PC-9 (cell line): ENCODE measurements at places on chromosomes 16 and 17.
A peak's percentile ranks its signal among the peaks of the same experiment; 100 is the strongest.

DNA sequence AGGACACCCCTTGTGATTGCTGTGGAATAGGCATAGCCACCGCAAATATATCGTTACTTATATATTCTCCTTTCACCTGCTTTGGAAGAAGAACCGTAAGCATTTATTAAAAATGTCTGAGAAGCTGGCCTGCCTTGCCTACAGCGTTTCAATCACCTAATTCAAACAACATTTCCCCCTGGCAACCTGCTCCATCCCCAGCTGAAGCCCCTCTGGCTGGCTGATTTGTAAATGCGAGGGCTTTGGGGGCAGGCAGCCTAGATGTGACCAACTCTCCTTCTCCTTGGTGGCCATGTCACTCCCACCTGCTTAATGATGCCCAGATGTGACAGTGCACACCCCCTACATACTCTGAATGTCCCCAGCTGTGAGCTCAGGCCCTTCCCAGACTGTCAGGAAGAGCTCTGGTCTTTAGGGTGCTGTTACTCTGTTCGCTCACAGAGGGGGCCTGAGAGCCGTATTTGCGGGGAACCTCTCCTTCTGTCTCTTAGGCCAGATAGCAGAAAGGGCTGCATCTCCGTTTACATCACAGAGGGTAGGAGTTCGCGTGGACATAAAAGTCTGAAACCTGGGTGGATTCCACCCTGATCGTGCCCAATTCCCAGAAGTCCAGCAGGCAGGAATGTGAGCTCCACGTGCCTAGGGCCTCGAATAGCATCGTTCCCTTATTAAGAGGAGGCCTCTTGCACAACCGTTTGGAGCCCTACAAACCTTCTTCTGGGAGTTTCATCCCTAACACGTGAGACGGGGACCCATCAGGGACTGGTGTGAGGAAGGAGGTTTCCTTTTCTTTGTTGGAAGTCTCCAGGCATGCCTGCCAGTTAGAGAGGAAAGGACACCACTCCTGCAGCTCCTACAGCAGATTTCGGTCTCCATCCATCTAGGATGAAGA lies 2.4 kb upstream of the SDK2 start:
- no peak for DNase-seq

- no peak for DNase-seq
Observed at GRCh38 chr16:68083239-68083781, 1.9 kb upstream of the NFATC3 start.

- DNase-seq: peak; percentile 61
Observed at GRCh38 chr16:67530013-67530939, 1.6 kb downstream of the RIPOR1 start.

DNA sequence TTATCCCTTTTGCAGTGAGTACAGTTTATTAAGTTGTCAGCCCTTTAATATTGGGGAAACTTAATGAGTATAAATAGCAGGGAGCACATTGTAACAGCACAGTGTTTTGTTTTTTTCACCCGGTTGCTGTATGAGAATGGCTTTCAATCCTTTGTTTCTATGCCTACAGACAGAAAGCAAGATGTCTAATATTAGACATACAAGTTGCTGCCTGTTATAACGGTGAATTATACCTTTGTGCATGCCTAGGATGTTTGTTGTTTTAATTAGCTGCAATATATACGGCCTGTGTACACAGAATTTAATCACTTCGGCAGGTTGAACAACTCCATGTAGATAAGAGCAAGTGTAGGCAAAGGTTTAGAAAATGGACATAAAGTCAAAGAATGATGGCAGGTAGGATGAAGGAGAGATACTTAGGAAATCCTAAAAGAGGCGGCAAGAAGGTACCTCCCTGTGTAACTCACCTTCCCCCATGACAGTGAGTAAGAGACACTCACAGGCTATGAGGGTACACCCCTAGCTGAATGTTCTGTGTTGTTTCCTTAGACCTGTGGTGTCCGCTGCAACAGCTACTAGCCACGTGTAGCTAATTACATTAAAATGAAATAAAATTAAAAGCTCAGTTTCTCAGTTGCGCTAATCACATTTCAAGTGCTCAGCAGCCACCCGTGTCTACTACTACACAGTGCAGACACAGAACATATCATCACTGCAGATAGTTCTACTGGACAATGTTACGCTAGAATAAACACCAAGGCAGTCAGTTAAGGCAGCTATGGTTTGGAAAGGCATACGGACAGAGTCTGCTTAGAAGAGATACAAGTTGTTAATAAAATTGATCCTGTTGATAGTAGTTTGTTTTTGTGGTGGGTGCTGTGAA lies 10.9 kb downstream of the SLC7A6OS start:
- no peak for DNase-seq

DNA sequence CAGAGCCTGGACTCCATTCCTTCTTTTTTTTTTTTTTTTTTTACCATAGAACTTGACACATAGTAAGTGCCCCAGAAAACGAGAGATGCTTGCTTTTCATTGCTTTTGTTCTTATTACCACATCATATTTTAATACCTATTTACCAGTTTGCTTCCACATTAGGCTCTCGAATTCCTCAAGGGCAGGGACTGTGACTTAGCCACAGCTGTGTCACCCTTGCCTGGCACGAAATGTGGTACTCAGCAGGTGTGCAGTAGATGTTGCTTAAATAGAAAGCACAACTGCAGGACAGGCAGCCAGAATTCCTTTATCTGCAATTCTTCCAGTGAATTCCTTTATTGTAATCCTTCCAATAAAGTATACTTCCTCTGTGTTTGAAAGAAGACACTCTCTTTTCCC lies 393.0 kb downstream of the HAPSTR1 start:
- DNase-seq: no peak

DNA sequence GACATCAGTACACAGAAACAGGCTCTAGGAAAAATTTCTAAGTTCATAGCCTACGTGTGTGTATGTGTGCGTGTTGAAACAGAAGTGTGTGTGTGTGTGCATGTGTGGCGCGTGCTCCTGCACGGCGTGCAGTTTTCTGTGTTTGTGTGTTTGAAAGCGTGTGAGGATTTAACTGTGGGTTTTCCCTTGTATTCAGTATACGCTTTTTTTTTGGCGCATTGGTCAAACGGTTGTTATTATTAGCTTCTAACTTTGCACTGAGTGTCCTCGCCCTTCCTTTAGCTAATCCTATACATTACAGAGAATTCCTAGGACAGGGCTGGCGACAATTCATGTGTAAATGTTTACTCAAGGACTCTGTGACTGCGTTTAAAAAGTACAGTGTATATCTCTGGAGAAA lies 23.0 kb downstream of the TMC6 start:
- DNase-seq: no peak

DNA sequence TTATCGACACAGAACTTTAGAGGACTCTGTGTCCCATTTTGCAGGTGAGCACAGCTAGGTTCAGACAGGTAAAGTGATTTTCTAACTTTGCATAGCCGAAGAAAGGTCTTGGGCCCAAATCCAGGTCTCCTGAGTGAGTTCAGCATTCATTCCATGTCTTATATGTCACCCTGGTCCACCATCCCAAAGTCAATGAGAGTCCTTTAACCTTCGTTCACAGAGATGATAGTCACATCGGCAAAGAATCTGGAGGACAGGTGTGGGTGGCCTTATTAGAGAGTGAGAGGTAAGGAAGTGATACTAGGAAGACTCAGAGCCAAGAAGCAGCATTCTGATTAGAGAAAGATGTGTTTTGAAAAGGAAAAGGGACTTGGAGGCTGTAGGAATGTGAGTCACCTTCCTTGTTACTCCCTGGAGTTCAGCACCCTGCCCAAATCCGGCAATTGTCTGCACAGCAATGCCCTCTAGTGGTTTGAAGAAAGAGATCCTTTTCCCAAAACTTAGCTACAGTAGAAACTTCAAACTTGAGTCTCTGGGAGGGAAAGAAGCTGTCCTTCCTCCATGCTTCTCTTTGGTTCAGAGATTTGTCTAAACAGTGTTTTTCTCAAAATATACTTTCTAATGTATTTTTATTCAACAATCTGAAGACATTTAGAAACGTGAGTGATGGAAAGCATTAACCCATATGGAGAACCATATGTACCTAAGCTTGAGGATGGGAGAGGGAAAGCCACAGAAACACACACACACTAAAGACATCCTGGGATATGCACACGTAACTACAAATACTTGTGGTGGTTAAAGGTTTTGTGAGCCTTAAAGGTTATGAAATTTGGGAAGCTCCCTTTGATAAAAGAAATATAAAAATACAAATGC lies 96.4 kb upstream of the SHISA6 start:
- peak; percentile 38 for DNase-seq

- no peak for DNase-seq
Observed at GRCh38 chr16:23497543-23497868, 12.8 kb downstream of the GGA2 start.

DNA sequence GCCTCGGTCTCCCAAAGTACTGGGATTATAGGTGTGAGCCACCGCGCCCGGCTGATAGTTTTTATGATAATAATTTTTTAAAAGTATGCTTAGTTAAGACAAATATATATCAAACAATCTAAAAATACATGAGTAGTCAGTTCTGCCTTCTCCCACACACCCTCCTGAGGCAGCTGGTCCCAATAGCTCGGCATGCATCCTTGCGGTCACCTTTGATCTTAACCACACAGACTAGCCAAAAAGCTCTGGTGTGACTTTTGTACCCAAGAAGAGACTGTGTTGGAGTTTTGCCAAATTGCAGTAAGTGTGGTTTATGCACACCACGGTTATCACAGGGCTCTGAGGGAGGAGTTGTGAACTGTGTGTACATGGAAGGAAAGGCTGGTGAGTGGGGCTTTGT lies 25.6 kb downstream of the ATP6V0A1 start:
- no peak for DNase-seq

DNA sequence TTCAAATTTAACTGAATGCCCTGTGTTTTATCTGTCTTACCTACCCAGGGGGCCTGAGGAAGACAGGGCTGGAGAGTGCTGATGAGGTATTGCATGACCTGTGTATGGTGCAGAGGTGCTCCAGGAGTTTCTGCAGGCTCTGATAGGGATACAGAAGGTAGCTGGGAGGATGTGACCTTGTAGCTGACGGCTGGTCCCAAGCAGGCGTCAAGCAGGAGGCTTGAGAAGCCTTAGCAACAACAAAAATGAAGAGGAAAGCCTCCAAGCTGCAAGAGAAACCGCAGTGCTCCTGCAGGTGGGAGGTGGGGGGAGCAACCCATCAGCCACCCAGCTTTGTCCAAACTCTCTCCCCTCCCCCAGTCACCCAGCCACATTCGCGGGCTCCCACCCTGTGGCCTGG lies 40.4 kb downstream of the LAT start:
- DNase-seq: no peak

DNA sequence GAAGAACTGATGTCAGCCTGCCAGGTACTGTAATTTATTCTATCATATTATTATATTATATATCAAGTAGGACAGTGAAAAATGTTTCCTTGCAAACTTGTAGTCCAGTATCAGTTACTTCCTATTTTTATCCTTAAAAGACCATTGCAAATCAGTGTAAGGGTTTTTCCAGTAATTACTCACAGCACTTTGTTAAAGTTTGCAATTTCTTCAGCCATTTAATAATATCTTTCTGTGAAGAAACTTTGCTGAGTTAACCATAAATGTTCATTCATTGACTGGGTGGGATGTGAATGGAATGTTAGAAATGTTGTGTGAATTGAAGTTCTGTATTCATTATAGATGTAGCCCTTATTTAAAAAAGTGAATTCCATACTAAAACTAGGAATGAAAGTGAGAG lies 26.7 kb downstream of the HAPSTR1 start:
- no peak for DNase-seq

GRCh38 chr17:7329997-7330637 lies 982 bp upstream of the NEURL4 start:
- peak; percentile 73 for DNase-seq

DNA sequence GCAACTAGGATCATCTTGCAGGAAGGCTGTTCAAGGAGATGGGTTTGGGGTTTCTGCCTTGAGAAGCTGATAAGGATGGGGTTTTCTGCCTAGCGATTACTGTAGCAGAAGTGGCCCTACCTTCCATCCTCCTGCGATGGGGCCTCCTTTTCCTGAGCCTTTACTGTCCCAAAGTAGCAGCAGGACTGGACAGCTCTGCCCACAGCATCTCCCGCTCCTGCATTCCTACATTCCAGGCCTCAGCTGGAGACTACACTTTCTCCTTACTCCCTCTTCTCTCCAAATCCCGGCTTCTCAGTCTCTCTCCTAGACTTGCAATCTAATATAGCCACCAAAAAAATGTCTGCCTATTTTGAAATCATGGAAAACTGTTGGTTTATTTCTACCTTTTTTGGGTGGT lies 355.4 kb downstream of the CA10 start:
- no peak for DNase-seq

GRCh38 chr17:9324864-9325263 lies 250.8 kb downstream of the STX8 start:
- DNase-seq: no peak

GRCh38 chr16:79463841-79464240 lies 136.7 kb downstream of the MAF start:
- DNase-seq: no peak

DNA sequence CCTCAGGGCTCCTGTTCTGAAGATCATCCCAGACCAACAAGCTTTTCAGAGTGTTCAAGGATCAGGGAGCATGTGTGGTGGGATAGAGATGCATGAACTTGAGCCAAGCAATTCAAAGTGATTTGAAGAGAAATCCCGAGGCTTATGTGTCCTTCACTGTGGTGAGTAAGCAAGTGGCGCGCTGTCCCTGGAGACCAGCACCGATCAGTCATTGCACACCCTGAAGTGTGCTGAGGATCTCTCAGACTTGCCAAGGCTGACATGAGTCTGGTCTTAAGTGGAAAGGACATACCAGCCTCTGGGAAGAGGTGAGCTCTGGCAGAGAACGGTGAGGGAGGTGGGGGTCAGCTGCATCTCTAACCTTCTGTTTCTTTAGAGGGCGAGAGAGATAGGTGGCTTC lies 43.8 kb upstream of the CDH13 start:
- no peak for DNase-seq

GRCh38 chr17:65103896-65104295 lies 33.3 kb upstream of the RGS9 start:
- DNase-seq: peak; percentile 44

DNA sequence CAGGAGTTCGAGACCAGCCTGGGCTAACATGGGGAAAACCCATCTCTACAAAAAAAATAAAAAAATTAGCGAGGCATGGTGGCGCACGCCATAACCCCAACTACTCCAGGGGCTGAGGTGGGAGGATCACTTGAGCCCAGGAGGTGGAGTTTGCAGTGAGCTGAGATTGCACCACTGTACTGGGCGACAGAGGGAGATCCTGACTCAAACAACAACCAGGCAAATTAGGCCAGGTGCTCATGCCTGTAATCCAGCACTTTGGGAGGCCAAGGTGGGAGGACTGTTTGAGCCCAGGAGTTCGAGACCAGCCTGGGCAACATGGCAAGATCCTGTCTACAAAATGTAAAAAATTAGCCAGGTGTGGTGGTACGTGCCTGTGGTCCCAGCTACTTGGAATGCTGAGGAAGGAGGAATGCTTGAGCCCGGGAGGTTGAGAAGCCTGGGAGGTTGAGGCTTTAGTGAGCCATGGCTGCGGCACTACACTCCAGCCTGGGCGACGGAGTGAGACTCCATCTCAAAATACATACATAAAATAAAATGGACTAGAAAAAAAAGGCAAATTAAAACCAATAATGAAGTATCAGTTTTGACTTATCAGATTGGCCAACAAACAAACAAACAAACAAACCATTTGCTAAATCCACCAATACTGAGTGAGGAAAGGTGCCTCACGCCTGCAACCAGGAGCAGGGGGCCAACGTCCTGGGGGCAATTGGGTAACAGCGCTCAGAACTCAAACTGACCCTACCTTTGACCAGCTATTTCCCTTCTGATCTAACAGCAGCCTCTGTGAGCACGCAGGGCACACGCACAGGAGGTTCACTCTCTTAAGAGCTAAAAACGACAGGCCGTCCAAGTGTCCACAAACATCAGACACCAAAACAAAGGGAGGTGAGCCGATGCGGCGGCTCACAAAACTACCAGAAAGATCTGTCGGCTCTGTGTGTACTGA lies 19.4 kb upstream of the FASN start:
- DNase-seq: no peak
